ENCODE measurements at places on chromosomes 12 and 14.

GRCh38 chr12:97026901-97027300, 119.8 kb downstream of the NEDD1 start:
- no peak for DNase-seq

- peak; percentile 25 for DNase-seq
These were observed 144.4 kb downstream of the AKAP6 start for GRCh38 chr14:32473464-32473855.

DNA sequence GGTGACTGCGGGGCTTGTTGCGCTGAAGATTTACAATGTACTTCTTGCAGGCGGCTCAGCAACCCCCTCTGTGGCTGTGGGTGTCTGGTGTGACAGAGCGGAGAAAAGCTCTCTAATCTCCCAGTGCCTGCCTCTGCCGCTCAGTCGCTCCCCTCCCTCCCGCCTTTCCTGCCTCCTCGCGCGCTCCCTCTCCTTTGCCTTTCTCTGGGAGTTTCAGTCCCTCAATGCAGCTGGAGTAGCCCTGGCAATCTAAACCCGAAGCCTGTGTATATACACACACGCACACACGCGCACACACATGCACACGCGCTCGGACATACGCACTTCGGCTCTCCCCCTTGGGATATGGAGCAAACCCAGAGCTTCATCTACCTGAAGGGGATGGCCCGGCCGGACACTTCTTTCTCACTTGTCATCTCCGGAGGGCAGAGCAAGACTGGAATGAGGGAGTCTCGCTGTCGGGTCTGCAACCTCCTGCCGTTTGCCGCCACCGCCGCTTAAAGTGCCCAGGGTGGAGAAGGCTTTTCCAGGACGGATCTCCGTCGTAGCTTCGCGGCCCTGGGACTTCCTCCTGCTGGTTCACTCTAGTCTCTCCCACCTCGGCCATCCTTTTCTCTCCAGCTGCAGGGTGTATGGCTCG, 599 bp upstream of the TRHDE start:
- DNase-seq: peak; percentile 22

DNA sequence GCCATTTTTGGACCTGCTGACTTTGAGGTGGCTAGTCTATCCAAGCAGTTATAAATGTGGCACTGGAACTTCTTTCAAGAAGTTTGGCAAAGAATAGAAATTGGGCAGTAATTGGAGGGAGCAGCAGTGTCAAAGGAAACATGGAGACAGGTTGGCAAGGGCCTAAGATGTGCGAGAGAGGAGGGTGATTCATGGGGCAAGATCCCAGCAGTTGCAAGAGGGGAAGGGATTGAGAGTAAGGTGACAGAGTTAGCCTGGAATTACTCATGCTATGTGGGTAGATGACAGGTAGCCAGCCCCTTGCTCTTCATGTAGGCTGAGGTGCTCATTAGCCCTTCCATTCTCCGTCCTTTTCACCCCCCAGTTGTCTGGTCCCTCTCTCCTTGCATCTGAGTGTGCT, 42.2 kb downstream of the FBXL14 start:
- DNase-seq: no peak

DNA sequence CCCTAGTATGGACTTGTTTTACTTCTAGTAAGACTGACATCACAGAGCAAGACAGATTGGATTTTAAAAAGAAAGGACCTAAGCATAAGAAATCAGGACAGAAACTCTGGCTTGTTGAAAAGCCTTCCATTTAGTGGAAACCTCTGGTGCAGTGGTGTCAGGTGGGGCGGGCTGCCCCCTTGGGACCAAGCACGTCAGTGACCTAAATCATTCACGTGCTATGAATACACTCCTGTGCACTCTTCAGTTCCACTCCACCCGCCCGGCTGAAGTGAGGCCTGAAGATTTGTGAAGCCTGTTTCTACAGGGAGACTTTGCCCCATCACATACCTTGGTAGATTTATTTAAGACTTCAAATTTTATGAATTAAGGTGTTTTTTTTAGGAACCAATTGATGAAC, 58.2 kb upstream of the STRN3 start:
- DNase-seq: no peak

- no peak for DNase-seq
These were observed 39.5 kb upstream of the COL2A1 start for GRCh38 chr12:48043771-48044170.

Data from uterus (tissue), 4 donors.